Right renal pelvis (tissue), 4 donors: ENCODE measurements at places on chromosomes 13 and 19.
A peak's percentile ranks its signal among the peaks of the same experiment; 100 is the strongest.

DNA sequence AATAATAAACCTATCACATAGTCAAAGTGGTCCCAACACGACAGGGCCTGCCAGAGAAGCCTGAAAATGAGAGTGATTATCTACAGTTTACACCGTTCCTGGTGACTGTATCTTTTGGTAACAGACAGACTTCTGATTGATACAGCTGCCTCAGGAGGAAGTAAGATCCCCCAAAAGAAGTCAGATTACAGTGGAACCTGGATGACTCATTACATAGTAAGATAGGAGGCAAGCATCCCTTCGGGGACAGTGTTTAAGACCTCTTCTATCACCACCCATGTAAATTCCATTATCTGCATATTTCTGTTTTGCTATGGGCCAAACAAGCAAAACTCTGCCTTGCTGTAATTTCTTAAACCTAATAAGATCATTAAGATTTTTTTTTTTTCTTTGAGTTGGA lies 44.0 kb upstream of the FLT1 start:
- no peak for DNase-seq

DNA sequence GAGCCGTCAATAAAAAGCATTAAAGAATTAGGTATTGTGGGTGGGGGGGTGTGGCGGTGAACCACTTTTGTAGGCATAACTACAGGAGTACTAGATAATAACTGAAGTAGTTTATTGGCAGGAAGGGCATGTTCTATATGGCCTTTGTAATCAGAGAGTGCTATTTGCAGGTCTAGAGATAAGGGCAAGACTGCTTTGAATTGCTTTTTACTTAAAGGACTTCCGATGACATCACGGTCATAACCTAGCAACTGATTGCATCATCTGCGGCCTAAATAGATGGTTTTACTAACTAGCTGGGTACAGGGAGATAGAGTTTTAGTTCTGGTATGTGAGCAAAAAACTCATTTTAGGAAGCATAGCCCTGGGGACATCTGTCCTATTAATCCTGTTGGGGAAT lies 24.7 kb downstream of the METTL21C start:
- DNase-seq, result no peak

DNA sequence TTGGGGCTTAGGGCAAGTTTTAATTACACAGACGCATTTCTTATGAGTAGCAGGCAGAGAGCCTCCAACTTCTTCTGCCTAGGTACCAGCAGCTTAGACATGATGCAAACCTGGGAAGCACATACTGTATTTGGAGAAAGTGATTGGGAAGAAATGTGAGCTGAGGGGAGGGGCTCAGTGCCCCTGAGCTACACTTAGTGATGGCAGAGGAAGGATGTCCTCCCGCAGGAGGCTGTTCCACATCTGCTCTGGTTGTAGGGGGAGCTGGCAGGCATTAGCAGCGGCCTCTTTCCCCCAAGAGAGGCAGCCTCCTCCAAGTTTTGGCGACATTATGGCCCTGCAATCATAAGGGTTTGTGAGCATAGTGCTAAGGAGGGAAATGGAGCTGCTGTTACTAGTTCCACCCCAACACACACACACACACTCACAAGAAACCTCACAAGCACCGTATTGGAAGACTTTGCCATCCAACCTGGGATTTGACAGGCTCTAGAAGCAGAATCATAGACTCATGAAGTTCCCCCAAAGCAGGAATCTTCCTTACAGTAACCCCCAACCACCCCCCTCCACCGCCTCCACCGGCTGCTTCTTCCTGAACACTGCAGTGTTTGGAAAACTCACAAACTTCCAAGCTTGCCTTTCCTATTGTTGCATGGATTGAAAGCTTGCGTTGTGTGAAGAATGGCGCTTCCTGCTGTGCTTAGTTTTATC lies 3.3 kb downstream of the ALOX5AP start:
- DNase-seq, result no peak

DNA sequence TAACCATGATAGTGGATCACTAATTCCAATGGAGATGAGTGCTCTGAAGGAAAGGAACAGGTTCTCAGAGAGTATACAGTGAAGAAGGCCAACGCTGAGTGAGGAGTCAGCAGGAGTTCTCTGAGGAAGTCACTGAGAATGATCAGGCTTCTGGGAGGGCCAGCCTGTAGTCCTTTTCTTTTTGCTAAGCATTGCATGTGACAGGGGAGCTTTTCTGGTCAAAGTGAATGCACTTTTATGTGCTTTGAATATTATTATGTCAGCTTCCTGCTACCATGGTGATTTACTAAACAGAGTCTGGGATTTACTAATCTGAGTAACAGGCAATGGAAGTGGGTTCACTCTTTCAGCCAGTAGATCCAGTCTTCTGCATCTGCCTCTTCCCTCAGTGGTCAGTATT lies 81.1 kb upstream of the SERP2 start:
- DNase-seq, result no peak

DNA sequence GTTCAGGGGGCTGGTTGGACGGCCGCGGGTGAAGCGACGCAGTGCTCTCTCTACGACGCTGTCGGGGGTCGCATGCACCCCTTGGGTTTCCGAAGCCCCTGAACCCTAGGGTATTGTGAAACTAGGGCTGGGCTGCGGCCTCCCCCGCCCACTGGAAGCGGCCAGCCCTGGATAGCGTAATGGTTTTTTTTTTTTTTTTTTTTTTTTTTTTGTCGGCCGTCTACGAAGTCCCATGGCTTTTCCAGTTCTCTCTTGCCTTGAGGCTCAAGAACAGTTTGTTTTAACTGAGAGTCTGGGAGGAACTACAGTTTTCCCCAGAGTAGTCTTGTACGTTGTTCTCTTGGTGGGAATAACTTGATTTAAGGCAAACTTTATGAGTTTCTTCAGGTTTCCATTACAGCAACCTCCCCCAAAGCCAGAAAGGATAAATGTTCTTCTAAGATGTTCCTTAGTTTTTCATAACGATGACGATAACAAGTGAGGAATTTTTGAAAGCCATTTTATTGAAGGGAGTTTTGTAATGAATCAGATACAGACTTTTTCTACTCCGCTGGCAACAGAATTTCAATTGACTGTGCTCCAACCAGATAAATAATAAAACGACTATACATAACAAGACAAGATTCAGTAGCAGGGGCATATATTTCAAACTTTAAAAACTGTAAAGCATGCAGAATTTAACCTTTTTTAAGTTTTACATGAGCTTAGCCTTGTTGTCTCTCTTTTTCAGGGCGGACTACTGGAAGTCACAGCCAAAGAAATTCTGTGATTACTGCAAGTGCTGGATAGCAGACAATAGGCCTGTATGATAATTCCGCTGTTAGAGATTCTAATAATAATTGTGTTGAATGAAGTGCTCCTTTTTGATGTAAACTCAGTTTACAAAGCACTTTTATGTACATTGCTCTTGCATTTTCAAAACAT lies 867 bp downstream of the WBP4 start:
- DNase-seq, result peak; percentile 55

DNA sequence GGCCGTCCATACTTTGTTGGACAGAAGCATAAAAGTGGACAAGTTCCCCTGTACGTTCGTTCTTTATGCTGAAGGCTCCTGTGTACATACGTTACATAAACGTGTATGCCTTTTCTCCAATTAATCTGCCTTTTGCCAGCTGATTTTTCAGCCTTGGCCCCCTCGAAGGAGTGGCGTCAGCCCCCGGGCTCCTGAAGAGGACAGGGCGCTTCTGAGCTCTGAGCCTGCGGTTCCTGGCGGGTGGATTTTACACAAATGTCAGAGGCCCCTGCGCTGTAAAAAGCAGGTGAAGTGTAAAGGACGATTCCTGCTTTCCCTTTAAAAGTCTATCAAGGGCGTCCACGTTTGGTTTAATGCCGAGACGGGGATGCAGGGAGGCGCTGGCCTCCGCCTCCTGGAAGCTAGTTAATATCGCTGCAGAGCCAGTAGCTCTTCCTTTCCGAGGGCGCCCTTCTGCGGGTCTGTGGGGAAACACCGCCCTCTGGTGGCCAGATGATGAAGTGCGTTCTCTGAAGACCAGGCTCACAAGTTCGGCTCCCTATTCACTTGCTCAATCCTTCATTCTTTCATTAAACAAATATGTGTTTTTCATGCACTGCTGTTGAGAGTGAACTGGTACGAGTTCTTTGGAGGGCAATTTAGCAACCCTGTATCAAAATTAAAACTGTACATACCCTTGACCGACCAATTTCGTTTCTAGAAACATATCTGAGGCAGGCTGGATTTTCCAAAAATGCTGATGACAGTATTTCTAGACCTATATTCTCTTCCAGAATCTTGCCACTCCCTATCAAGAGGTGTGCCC lies 62.0 kb downstream of the GPR12 start:
- peak; percentile 76 for DNase-seq

DNA sequence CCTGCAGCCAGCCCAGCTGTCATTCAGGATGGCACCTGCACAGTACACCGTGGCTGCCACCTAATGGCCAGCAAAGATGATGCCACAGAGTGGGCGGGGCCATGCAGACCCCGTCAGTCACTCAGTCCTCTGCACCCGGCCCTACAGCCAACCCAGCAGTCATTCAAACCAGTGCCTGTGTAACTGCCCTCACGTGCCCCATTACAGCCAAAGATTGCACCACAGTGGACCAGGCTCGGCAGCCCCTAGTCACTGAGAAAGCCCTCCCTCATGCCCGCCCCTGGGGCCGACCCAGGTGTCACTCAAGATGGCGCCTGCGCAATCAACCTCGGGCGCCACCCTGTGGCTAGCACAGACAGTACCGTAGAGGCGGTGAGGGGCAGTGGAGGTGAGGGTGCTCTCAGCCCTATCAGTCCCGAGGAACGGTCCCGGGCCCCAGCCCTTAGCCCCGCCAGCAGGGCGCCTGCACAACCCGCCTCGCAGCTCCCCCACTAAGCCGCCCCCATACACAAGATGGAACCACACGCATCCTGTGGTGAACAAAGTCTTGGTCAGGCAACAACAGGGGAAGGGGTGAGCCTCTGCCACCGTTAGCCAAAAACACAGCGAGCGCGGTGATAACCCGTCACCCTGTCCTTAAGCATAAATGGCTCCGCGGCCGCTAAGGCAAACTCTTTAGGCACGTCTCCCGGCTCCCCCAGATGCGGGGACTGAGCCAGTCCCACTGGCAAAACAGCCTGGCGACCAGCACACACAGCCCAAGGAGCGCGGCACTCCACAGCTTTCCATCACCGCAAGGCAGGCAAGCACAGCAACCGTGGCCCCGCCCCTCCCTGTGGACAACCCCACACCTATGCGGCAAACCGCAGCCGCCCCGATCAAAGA lies 2.3 kb downstream of the PEG3 start:
- DNase-seq, result peak; percentile 38

GRCh38 chr13:44022196-44022595 lies 142.5 kb downstream of the LACC1 start:
- no peak for DNase-seq

DNA sequence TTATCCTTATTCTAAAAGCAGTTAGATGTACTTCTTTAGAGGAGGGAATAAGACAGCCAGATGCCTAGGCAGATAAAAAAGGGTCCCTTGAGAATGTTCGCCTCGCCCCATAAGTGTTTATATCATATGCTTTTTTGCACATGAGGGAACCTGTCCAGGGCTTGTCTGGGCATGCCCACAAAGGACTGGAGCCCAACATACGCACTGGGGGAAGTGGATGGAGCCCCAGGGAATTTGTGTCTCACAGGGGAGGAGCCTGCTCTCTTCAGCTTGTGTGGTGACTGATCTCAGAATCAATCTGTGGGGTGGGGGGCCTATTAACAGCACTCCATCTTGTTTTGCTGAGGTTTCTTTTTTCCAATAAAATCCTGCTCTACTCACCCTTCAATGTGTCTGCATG lies 22.6 kb downstream of the MED4 start:
- no peak for DNase-seq

- DNase-seq, result no peak
Measured at GRCh38 chr13:32902029-32902780, 114.0 kb upstream of the KL start.
